ENCODE measurements at places on chromosomes 3 and 15. TPM values are rescaled to one million over a fixed set of nuclear protein-coding genes. Genes with fewer than 3 reads are reported as not detected.

- no peaks in the 10 kb centered on the region for H3K4me1 ChIP-seq
- H3K4me3 ChIP-seq, result no peak overlapping the region
- H3K27me3 ChIP-seq, result no peaks in the 10 kb centered on the region
- H3K36me3 ChIP-seq, result no peaks in the 10 kb centered on the region
- DNase-seq, result no peak
Measured at GRCh38 chr3:87805670-87806069, 253.1 kb downstream of the CGGBP1 start.

DNA sequence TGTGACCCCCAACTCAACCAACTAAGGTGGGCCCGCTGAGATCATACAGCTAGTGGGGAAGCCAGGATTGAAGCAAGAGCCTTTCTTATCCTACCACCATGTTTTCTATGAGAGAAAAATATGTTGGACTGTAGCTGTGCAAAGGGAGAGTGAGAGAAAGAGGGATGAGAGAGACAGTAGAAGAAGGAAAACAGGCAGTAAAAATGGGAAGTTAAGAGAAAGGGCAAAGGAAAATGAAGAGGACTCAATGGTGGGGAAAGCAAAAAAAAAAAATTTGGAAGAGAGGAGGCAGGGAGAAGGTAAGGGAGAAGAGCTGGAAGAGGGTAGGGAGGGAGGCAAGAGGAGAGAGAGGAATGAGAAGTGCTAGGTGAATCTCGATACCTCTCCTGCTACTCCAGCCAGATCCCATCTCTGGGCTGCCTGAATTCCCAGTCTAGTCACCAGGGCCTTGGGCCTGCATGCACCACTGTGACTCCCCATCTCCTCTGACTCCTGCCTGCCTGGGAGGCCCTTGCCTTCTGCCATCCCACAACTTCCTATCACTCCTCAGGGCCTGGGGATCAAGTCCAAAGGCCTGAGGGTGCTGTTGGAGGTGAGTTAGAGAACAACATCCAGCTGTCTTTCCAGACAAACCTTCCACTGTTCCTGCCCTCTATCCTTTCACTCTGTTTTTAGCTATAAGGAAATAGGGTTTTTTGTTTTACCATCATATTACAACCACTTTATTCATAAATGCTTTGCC is 15.7 kb downstream of the FAM81A start:
- no peak overlapping the region for H3K27ac ChIP-seq
- H3K4me3 ChIP-seq, result no peak overlapping the region
- H3K4me1 ChIP-seq, result no peaks in the 10 kb centered on the region
- no peaks in the 10 kb centered on the region for H3K36me3 ChIP-seq
- no peak for DNase-seq

DNA sequence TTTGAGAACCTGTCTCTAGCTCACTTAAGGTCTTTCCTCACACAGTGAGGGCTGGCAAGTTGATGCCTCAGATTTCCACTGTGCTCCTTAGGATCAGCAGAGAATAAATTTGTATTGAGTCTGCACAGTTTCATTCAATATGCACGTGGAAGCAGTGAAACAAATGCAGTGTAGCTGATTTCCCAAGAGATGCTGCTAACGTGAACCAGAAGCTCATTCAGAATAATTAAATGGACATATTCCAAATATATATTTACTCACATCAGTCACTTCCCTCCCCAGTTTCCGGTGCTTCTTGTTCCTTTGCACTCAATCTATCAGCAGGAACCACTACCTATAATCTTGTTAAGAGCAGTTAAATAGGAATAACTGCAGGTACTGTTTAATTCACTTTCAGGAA is 86.1 kb downstream of the UNC13C start:
- H3K27me3 ChIP-seq, result no peaks in the 10 kb centered on the region
- no peaks in the 10 kb centered on the region for H3K36me3 ChIP-seq
- H3K4me3 ChIP-seq, result no peak overlapping the region
- no peak for DNase-seq
- H3K27ac ChIP-seq, result no peak overlapping the region
- no peaks in the 10 kb centered on the region for H3K4me1 ChIP-seq

LRRIQ4 gene
- 0.29 TPM for total RNA-seq

LIPH gene
- total RNA-seq, result not detected

DNA sequence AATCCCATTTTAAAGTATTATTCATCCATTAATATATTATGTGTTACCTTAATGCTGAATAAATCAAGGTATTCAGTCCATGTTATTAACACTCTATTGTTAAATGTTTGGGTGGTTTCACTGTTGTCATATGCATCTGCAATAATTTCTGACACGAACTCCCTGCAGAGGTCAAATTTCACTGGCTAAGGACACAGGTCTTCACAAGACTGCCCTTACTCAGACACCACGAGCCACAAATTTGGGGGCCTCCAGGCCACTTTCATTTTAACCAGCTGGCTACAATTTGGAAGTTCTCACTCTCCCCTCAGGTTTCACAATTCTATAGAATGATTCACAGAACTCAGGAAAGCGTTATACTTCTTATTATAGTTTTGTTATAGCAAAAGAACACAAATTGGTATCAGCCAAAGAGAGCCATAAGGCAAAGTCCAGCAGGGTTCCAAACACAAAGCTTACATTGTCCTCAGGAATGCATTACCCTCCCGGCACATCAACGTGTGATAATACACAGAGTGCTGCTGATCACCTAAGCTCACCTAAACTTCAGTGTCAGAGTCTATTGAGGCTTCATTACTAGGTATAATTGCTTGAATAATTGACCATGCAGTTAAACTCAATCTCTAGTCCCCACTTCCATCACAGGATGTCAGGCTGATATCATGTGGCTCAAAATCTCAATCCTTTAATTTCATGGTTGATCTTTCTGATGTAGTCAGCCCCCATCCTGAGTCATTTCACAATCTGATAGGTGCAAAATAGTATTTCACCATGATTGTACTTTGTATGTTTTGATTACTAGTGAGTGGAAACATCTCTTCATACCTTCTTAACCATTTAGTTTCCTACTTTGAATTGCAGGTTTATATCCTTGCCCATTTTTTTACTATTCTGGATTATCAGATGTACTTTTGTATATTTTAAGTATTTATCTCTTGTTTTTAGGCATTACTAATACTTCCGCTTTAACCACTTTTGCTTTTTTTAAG is 441.4 kb upstream of the AGTR1 start:
- no peak overlapping the region for H3K4me3 ChIP-seq
- no peaks in the 10 kb centered on the region for H3K36me3 ChIP-seq
- DNase-seq, result no peak

GOLGA8M gene
- under 0.01 TPM for total RNA-seq

SEC61A1 gene
- 350 TPM for total RNA-seq

GRCh38 chr3:127489357-127489756 is 101.2 kb downstream of the TPRA1 start:
- peaks cover 2% of the 10 kb centered on the region for H3K27me3 ChIP-seq
- H3K36me3 ChIP-seq, result no peaks in the 10 kb centered on the region
- H3K4me1 ChIP-seq, result no peaks in the 10 kb centered on the region
- no peak for DNase-seq
- no peak overlapping the region for H3K4me3 ChIP-seq

DNA sequence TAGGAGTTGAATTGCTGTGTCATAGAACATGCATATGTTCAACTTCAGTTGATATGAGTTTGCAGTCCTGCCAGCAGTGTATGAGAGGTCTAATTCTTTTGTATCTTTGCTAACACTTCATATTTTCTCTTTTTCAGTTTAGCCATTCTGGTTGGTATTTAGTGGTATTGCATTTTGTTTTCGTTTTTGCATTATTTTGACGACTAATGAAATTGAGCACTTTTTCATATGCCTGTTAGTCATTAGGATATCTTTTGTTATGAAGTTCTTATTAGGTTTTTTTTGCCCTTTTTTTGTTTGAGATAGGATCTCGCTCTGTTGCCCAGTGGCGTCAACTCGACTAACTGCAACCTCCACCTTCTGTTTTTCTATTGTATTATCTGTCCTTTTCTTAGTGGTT is 9.2 kb downstream of the TRIP4 start:
- H3K27ac ChIP-seq, result no peak overlapping the region
- no peak overlapping the region for H3K4me3 ChIP-seq
- H3K27me3 ChIP-seq, result no peaks in the 10 kb centered on the region
- H3K4me1 ChIP-seq, result no peaks in the 10 kb centered on the region

DNA sequence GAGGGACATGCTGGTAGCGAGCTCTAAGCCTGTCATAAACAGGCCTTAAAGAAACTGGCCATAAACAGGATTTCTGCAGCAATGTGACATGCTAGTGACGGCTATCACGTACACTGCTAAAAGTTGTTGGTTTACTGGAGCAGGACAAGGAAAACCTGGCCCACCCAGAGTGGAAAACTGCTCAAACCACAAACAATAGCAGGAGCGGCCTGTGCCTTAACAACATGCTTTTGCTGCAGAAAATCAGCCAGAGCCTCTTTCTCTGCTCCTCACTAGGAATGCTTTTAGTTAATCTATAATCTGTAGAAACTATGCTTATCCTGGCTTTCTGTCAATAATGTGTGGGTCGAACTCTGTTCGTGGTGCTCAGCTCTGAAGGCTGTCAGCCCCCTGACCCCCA is 202.9 kb upstream of the UBE3A start:
- peaks cover 4% of the 10 kb centered on the region for H3K4me1 ChIP-seq
- no peak overlapping the region for H3K4me3 ChIP-seq
- DNase-seq, result no peak

IGSF10 gene
- 2.7 TPM for total RNA-seq

GRCh38 chr15:65623103-65623502 is 1.4 kb downstream of the SLC24A1 start:
- H3K4me3 ChIP-seq, result no peak overlapping the region
- H3K36me3 ChIP-seq, result peaks cover 8% of the 10 kb centered on the region
- no peaks in the 10 kb centered on the region for H3K4me1 ChIP-seq
- no peak for DNase-seq
- H3K27ac ChIP-seq, result no peak overlapping the region
- no peaks in the 10 kb centered on the region for H3K27me3 ChIP-seq

SLC6A6 gene
- total RNA-seq, result 76.6 TPM

- H3K4me3 ChIP-seq, result no peak overlapping the region
- no peaks in the 10 kb centered on the region for H3K4me1 ChIP-seq
- H3K27me3 ChIP-seq, result no peaks in the 10 kb centered on the region
- DNase-seq, result no peak
- H3K36me3 ChIP-seq, result no peaks in the 10 kb centered on the region
Measured at GRCh38 chr3:23468203-23468602, 265.1 kb downstream of the UBE2E2 start.

DNA sequence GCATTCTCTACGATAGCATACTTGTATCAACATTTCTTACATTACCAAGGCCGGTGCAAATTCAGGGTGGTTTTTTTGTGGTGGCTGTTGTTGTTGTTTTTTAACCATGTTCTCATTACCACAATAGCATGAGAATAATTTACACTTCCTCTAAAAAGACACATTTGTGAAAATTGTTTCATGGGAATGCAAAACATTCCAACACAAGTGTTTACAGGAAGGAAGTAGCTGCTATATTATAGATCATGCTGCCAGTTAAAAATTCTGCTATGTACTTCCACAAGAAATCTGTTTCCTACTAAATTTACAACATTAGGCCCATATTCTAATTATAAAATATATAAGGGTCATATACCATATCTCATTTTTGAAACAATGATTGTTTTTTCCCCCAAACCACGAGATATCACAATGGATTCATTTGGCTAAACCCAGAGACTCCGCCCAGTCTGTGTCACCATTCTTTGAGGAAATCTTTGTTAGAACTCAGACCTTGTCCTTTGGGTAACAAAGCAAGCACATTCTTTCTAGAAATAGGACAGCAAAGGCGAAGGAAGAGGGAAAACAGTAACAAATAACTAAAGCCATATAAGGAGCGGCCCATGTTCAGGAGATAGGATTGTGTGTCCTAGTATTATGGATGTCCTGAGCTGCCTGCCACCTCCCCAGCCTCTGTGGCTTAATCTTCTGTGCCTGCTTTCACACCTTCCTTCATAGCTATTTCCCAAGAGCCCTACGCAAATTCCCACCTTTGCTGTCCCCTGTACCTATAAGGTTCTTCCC is 60.1 kb downstream of the UACA start:
- no peak for DNase-seq
- H3K36me3 ChIP-seq, result no peaks in the 10 kb centered on the region
- H3K4me3 ChIP-seq, result peak overlapping the region; percentile 21
- H3K27me3 ChIP-seq, result no peaks in the 10 kb centered on the region

- H3K4me3 ChIP-seq, result no peak overlapping the region
- H3K36me3 ChIP-seq, result no peaks in the 10 kb centered on the region
- H3K27me3 ChIP-seq, result no peaks in the 10 kb centered on the region
- DNase-seq, result no peak
- H3K4me1 ChIP-seq, result peaks cover 22% of the 10 kb centered on the region
- H3K27ac ChIP-seq, result peak overlapping the region; percentile 91
Measured at GRCh38 chr15:49877117-49877872, 241.7 kb downstream of the ATP8B4 start.

GRCh38 chr3:119293105-119293870 is 895 bp upstream of the ARHGAP31 start:
- peaks cover 29% of the 10 kb centered on the region for H3K4me1 ChIP-seq
- H3K27me3 ChIP-seq, result no peaks in the 10 kb centered on the region
- peak overlapping the region; percentile 86 for H3K4me3 ChIP-seq

DNA sequence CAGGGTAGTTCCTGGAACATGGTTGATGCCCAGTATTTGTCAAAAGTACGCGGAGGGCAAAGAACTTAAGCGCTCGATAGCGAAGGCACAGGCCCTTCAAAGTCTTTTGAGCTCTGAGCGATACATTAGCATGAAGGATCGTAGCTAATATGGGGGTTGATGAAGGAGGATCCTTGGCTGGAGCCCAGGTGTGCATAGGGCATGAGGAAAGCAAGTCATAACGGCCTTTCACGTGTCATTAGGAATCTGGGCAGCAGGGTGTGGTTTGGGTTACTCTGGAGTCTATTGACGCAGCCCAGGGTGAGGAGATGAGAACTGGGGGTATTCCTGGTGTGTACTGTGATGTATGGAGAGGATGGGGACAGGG is 31.7 kb downstream of the SPINK8 start:
- H3K27ac ChIP-seq, result peak overlapping the region; percentile 59
- peaks cover 18% of the 10 kb centered on the region for H3K36me3 ChIP-seq
- peaks cover 3% of the 10 kb centered on the region for H3K27me3 ChIP-seq
- peak overlapping the region; percentile 90 for H3K4me3 ChIP-seq
- DNase-seq, result peak; percentile 60
- peaks cover 15% of the 10 kb centered on the region for H3K4me1 ChIP-seq

SOX14 gene
- total RNA-seq, result not detected

- H3K4me3 ChIP-seq, result no peak overlapping the region
- H3K4me1 ChIP-seq, result peaks cover 19% of the 10 kb centered on the region
Measured at GRCh38 chr3:11282250-11283138, 10.3 kb downstream of the ATG7 start.

CHST2 gene
- 16.5 TPM for total RNA-seq

DNA sequence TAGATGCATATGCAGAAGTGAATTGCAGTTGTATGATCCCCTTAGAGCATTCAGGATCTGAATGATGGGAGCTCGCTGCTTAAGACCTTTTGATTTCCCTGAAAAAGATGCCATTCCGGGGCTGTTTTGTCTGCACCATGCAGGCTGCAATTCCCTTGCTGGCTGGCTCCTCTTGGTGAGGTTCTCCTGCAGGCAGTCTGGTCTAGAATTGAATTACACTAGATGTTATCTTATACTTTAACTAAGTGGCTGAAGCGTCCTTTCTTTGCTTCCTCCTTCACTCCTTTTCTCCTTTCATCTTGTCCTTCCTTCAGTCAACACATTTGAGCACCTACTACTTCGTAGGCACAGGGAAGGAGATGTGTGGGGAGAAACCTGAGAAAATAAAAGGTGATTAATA is 18.6 kb upstream of the MYZAP start:
- H3K36me3 ChIP-seq, result no peaks in the 10 kb centered on the region
- H3K27me3 ChIP-seq, result peaks cover 16% of the 10 kb centered on the region
- no peak overlapping the region for H3K27ac ChIP-seq
- H3K4me3 ChIP-seq, result no peak overlapping the region
- peaks cover 5% of the 10 kb centered on the region for H3K4me1 ChIP-seq
- peak; percentile 19 for DNase-seq

All from osteoblast (primary cell).